Natural killer cell (primary cell): ENCODE measurements at places on chromosomes 1 and 21. TPM values are rescaled to one million over a fixed set of nuclear protein-coding genes. Genes with fewer than 3 reads are reported as not detected.

DNA sequence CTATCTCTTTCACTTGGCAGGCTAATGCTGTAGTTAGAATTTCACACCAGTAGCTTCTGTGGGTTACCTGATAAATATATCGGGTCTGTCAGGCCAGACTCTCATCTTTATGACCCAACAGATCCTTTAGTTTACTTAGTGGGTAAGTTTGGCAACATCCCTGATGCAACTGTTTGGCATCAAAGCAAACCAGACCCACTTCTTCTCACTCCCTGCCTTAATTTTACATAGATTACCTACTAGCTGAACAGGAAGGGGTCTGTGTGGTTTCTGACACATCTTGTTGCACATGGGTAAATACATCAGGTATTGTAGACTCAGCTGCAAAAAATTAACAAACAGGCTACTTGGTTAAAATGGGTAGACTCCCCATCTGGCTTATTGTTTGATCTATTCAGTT, 3.2 kb upstream of the GUK1 start:
- DNase-seq, result peak; percentile 64

DNA sequence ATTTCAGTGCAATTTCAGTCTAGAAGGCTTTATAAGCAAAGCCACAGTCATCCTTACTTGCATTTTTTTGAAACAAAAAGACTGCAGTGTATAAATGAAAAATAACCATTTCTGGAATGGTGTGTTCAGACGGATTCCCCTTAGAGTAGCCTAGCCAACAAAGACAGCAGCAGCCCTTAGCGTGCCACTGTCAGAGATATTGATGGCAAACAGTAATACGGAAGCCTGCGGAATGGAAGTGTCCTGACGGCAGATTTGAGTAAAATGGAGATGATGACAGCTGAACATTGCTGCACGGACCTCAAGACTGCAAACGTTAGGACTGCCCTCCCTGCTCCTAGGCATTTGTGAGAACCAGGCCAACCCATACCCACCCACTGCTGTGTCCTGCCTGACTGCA, 54.7 kb downstream of the PDE9A start:
- DNase-seq, result no peak

GRCh38 chr1:54698346-54698745, 17.3 kb upstream of the TTC4 start:
- DNase-seq, result no peak

AKR7A3 gene
- 1.1 TPM for total RNA-seq

GRCh38 chr21:43354026-43354420, 72.9 kb downstream of the SIK1 start:
- DNase-seq, result no peak

GRHL3 gene
- not detected for total RNA-seq

- DNase-seq, result no peak
These were observed 240.1 kb downstream of the NPHP4 start for GRCh38 chr1:5751833-5752745.

DNA sequence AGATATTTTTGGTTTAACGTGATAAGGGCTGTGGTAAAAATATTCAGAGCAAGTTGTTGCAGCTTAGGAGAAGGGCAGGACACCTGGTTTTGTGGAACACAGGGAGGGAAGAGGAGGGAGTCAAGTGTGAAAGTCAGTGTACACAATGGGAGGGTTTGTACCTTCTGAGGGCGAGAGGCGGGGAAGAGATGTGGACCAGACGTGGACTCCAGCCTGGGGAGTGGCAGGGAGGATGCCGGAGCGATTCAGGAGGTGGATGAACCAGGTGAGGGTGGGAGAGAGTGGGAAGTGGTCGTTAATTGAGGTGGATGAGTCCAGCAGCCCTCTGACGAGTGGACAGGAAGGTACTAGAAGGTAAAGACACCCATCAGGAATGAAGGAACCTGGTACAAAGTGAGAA, 52.2 kb upstream of the IRF2BP2 start:
- DNase-seq, result no peak

CASQ1 gene
- total RNA-seq, result not detected

DNA sequence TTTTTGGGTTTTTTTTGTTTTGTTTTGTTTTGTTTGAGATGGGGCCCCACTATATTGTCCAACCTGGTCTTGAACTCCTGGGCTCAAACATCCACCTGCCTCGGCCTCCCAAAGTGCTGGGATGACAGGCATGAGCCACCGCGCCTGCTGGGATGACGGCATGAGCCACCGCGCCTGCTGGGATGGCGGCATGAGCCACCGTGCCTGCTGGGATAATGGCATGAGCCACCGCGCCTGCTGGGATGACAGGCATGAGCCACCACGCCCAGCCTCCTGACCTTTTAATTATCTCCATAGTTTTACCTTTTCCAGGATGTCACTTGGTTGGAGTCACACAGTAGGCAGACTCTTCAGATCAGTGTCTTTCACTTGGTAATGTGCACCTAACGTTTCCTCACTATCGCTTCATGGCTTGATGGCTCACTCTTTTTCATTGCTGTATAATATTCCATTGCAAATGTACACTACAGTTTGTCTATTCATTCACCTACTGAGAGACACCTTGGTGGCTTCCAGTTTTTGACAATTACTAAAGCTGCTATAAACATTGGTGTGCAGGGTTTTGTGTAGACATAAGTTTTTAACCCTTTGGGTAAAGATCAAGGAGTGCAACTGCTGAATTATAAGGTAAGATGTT, 10.1 kb upstream of the PDXK start:
- no peak for DNase-seq

GFI1 gene
- 46.0 TPM for total RNA-seq

- no peak for DNase-seq
These were observed 15.5 kb upstream of the LEPR start for GRCh38 chr1:65404941-65405340.

DNA sequence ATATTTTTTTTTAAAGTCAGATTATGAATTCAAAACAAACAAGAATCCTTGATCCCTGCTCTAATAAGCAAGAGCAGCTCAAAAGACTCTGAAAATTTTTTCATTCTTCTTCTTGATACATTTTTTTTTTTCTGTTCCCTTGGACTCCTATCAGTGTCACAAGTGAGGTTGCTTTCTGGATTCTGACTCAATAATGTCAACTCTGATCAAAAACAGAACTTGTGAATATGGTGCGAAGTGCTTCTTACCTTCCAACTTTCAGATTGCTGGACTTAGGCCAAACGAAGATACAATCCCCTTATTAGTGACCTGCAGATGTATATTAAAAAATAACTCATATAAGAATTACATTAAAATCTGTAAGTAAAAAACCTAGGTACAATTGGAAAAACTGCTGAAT, 136.1 kb downstream of the GPATCH2 start:
- DNase-seq, result no peak

- no peak for DNase-seq
These were observed 14.0 kb downstream of the AK2 start for GRCh38 chr1:33022650-33023200.

DNA sequence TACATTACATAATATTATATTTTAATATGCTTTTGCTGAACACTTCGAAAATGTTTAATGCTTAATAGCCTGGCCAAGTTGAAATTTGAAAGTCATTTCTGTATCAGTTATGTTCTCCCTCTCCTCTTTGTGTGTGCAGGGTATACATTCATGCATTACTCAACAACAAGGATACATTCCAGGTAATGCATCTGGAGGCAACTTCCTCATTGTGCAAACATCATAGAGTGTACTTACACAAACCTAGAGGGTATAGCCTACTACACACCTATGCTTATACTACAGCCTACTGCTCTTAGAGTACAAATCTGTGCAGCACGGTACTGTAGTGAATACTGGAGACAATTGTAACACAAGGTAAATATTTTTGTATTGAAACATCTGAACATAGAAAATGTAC, 407.3 kb downstream of the MRPL39 start:
- no peak for DNase-seq

- DNase-seq, result no peak
These were observed 40.3 kb downstream of the RPE65 start for GRCh38 chr1:68409426-68409825.
